Bone marrow (tissue), 2 donors: ENCODE measurements at places on chromosomes 1 and 21.

DNA sequence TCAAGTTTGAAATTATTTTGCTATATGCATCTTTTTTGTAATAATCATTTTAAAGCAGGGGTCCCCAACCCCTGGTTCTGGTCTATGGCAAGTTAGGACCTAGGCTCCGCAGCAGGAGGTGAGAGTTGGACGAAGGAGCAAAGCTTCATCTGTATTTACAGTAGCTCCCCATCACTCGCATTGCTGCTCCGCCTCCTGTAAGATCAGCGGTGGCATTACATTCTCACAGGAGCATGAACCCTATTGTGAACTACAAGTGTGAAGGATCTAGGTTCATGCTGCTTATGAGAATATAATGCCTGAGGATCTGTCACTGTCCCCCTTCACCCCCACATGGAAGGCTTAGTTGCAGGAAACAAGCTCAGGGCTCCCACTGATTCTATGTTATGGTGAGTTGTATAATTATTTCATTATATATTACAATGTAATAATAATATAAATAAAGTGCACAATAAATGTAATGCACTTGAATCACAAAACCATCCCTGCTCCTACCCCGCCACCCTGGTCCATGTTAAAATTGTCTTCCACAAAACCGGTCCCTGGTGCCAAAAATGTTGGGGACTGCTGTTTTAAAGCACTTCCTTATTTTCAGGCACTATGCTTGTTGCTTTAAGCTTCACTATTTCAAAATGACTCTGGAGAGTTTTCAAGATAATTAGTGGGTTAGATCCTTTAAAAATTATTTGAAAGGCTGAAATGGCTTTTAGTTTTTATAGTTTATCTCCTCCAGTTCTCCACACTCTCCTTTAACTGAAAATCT is 74.8 kb downstream of the PLA2G4A start:
- no peak for DNase-seq

- no peak for DNase-seq
Measured at GRCh38 chr1:87524021-87524754, 195.5 kb downstream of the LMO4 start.

GRCh38 chr1:226063224-226063976 is 884 bp downstream of the H3-3A start:
- no peak for DNase-seq

DNA sequence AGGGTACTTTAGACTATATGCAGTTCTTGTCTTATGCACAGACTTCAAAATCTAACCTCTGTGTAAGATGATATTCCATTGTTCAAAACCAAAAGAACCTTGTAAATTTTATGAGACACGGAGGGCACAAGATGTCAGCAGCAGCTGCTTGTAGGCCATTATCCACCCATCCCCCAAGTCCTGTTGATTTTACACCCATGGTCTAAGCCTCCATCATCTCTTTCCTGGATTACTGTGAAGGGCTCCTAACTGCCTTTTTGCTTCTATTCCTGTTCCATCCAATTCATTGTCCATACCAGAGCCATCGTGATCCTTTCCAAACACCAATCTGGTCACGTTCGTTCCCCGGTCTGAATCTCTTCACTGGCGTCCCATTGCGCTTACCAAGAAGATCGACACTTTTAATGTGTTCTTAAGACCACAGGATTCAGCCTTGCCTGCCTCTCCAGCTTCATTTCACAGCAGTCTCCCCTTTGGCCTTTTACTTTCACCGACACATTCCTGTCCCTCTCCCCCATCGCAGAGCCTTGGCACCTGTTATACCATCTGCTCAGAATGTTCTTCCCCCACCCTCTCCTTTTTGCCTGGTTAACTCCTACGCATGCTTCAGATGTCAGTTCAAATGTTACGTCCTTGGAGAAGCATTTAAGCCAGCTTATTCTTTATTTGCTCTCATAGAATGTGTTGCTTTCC is 107.3 kb upstream of the POU3F1 start:
- no peak for DNase-seq
